Kidney epithelial cell (primary cell): ENCODE measurements at places on chromosomes 6 and 20.

GRCh38 chr6:129317931-129318820 lies 391.8 kb downstream of the ARHGAP18 start:
- DNase-seq, result peak; percentile 59

GRCh38 chr6:22106961-22107360 lies 189.9 kb downstream of the PRL start:
- no peak for DNase-seq

DNA sequence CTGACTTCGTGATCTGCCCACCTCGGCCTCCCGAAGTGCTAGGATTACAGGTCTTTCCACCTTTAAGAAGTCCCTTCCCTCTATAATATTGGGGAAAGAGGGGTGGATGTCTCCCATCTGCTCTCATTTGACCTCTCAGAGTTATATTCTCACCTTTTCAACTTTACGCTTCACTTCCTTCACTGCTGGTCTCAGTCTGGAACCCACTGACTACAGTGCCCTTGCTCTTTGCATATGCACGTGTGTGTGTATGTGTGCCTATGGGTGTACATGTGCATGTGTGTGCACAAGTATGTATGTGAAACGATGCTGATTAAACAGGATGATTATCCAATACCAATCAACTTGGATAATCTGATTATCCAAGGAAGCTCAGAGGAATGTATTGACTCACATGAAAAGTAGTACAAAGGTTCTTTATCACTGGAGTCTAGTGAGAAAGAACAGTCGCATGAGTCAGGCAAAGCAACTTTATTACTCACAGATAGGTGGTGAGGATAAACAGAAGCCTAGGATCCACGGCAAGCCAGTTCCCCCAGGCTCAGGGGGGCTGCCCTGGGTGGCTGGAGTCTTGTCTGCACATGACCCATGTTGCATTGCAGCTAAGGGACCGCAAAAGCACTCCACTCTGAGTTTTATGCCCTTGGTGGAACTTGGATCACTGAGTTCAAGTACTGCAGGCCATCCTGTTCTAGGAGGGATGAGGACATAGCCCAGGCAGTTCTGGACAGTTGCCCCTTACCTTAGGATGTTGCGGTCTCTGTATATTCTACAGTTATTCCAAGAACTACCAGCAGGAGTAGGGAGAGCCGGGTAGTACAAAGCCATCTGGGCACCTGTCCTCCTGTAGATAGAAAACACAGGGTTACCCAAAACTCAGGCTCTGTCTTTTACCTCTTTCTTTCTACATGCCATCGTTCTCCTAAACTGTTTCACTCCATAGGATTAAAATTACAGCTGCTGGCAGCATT lies 50.9 kb downstream of the SNRNP48 start:
- DNase-seq, result peak; percentile 76

GRCh38 chr6:169799474-169799926 lies 48.1 kb downstream of the ERMARD start:
- no peak for DNase-seq
